Mammary epithelial cell (primary cell): ENCODE measurements at places on chromosomes 4 and X. TPM values are rescaled to one million over a fixed set of nuclear protein-coding genes. Genes with fewer than 3 reads are reported as not detected.

DNA sequence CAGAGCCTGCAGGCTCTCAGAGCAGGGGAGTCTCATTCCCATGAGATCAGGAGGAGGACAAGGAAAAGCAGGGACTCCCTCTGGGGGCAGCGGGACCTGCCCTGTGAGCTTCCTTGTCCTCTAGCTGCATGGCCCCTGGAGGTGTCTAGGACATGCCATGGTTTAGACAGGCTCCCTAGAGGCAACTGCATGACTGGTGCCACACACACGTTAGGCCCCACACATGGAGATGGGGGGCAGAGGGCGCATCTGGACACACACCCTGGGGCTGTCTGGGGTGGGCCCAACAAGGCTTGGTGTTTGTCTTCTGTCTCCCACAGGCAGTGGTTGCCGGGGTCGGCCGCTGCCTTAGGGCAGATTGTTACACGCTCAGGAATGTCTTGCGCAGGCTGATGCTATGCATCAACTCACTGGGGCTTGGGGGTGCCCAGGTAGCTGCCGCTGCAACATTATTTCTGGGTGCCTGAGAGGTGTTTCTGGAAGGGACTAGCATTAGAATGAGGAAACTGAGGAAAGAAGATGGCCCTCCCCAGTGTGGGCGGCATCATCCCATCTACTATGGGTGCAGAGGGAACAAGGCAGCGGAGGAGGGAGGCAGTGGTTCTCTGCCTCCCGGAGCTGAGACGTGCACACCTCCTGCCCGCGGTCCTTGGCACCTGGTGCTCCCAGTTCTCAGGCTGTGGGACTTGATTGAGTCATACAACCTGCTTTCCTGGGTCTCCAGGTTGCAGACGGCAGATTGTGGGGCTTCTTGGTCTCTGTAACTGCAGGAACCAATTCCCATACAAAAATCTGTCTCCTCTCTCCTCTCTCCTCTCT, 32.1 kb upstream of the GPR78 start:
- no peak for DNase-seq

- DNase-seq, result no peak
These were observed 49.0 kb downstream of the PRDM5 start for GRCh38 chr4:120873554-120873953.

DNA sequence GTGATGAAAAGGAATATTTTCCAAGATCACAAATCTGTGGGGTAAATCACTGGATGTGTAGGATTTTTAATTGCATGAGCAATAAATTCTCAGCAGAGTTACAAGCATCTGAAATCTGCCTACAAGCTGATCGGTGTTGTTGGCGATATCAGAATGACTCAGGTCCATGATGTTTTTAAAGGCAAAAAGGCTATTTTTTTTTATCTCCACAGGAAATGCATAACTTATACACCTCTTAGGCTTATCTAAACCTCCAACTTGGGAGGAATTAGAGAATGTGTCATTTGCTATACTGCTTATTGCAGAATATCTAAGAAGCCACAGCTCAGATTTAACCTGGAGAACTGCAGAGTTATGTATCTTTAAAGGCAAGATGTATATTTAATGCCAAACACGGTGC, 61.6 kb downstream of the KIT start:
- DNase-seq, result no peak

WDR17 gene
- 0.33 TPM for total RNA-seq
